ENCODE measurements at places on chromosomes 16 and 17. TPM values are rescaled to one million over a fixed set of nuclear protein-coding genes. Genes with fewer than 3 reads are reported as not detected.

SPDYE4 gene
- 0.43 TPM for polyA plus RNA-seq

CCL1 gene
- not detected for polyA plus RNA-seq

CCDC57 gene
- 29.8 TPM for polyA plus RNA-seq

GINS2 gene
- 20.4 TPM for polyA plus RNA-seq

CFAP97D1 gene
- 0.08 TPM for polyA plus RNA-seq

LRRC75A gene
- polyA plus RNA-seq, result 4.4 TPM

- DNase-seq, result peak; percentile 61
Measured at GRCh38 chr17:17780922-17781590, 55.7 kb downstream of the SREBF1 start.

- DNase-seq, result no peak
Measured at GRCh38 chr16:81713796-81714195, 65.3 kb upstream of the PLCG2 start.

GRCh38 chr16:7992616-7993015, 597.7 kb downstream of the TMEM114 start:
- no peak for DNase-seq

GRCh38 chr17:83107656-83108048, 28.2 kb downstream of the METRNL start:
- DNase-seq, result no peak

DNA sequence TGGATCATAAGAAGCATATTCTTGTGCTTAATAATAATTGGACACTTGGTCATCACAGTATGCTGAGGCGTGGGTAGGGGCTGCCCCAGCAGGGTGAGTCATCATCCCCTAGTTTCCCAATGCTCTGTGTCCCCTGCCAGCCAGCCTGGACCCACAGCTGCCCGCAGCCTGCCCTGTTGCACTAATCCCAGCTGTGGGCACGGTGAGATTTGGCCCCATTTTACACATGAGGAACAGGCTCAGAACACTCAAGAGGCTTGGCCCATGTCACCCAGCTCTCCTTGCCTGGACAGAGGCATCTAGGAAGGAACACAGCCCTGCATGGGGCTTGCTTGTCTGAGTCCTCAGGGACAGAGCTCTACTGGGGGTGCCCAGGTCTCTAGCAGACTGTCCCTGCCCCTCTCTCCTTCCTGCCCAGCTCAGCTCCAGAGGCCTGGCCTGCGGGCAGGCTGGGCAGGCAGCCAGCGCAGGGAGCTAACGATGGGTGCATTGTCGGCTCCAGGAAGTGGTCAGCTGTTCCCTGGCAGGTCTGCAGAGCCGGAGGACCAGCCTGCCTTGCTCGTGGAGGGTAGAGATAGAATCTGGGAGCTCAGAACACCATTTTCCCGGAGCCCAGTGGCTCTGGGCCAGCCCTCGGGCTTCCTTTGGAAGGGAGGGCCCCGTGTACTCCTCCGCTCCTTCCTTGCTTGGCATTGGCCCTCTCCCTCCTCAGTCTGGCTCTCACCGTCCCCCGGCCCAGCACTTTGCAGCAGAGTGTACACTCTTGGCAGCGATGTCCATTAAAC, 189.4 kb downstream of the RAB11FIP4 start:
- no peak for DNase-seq

GRCh38 chr17:46129302-46129701, 63.9 kb downstream of the KANSL1 start:
- DNase-seq, result no peak

GRCh38 chr17:41655611-41656111, 31.3 kb upstream of the KRT17 start:
- DNase-seq, result no peak

DNA sequence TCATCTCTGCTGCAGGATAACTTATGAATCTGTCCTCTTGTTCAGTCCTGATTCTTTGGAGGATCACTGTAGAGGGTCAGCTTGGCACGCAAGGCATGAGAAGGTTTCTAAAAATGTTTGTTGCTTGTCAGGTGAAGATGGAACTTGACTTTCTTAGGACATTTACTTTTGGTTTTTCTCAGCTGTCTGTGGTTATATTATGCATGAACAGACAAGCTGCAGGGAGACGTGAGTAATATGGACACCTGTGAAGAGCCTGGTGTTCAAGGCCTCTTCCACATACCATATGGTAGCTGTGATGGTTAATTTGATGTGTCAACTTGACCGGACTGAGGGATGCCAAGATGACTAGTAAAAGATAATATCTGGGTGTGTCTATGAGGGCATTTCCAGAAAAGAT, 270.2 kb upstream of the CPHXL start:
- DNase-seq, result no peak

DNA sequence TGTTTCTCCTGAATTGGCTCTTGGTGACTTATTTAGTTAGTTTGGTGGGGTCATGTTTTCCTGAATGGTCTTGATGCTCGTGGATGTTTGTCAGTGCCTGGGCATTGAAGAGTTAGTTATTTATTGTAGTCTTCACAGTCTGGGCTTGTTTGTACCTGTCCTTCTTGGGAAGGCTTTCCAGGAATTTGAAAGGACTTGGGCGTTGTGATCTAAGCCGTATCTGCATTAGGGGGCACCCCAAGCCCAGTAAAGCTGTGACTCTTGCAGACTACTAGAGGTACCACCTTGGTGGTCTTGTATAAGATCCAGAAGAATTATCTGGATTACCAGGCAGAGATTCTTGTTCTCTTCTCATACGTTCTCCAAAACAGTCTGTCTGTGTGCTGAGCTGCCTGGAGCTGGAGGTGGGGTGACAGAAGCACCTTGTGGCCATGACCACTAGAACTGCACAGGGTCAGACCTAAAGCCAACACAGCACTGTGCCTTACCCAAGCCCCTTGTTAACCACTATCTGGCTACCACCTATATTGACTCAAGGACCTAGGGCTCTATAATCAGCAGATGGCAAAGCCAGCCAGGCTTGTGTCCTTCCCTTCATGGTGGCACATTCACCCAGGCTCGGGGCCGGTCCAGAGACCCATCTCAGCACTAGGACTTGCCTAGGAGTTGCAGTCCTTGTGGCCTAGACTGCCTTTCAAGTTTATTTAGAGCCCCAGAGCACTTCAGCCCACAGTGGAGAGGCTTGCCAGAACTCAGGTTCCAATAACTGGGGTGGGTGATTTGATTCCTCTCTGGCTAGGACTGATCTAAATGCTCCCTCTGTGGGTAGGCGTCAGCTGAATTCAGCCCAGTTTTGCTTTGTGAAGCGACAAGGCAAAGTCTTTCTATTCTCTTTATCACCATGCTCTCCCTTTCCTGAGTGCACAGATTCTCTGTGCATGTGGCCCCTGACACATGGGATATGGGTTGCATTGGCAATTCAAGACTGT, 11.0 kb downstream of the RNF135 start:
- DNase-seq, result no peak

DNA sequence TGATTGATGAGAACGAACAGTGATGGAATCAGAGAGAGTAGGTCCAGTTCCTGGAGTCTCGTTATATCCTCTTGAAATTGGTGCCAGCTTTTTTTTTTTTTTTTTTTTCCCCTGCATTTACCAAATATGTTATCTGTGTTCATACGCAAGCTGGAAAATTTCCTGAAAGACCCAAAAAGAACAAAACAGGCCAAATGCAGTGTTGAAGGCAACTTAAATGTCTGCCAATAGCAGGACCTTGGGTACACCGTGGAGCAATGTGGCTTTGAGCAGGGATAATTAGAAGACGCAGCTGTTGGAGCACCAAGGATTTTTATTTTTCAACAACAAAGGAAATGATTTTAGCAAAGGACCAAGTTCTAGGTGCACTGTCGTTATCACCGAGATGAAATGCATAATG, 105.0 kb downstream of the ABCC6 start:
- DNase-seq, result no peak

DNA sequence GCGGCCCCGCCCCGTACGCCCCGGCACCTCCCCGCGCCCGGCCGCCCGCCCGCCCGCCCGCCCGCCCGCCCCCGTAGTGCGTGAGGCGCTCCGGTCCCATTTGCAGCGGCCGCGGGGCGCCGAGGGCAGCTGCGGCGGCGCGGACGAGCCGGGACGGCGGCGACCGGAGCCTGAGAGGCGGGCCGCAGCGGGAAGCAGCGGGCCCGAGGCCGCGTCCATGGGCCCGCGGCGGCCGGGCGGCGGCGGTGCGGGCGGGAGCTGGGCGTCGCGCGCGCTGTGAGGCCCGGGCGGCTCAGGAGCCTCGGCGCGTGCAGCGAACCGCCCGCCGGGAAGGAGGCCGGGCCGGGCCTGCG, at the start of gene MPRIP:
Gene MPRIP (plus strand): TSS at position 74 of the 353 bp plus-strand sequence. CDS start 392 bp downstream, outside the sequence.
- DNase-seq, result no peak

DNA sequence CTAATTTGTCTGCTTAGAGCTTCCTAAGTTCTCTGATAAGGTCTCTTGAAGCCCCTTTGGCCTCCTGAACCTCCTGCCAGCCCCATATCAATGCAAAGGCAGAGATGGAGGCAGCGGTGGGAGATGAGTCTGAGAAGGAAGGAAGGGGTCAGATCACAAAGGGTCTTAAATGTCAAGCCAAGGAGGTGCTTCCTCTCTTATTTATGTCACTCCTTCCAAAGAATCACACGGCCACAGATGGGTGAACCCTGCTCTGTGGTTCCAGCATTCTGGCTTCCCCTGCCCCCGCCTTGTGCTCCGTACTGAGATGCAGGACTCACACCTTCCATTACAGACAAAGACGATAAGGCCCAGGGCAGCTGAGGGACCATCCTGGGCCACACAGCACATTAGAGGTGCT, 96.3 kb downstream of the GSG1L start:
- DNase-seq, result no peak

GRCh38 chr17:74123350-74123749, 80.1 kb upstream of the RPL38 start:
- no peak for DNase-seq

GRCh38 chr17:72266112-72266775, 145.4 kb downstream of the SOX9 start:
- DNase-seq, result no peak

- no peak for DNase-seq
Measured at GRCh38 chr17:70716551-70716950, 547.2 kb downstream of the KCNJ2 start.

DNA sequence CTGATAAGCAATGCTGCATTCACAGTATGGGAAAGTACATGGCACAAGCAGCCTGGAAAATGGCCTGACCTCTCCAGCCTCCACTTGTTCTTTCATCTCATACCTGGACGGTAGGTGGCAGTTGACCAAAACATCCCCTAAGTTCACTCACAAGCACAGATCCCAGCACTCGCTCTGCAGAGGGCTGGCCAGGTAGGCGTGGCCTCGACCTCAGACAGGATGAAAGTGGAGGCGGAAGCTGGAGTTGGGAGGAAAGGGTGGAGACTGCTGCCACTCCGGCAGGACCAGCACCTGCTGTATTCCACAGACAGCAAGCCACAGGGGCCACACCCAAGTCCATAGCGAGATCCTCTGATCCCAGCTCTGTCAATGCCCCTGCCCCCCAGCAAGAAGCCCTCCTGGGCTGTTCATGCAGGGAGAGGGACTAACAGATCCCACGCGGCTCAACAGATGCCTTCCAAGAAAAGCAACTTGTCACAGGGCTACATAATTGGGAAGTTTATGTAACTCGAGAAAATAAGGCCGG, 31.3 kb downstream of the ZCCHC14 start:
- DNase-seq, result no peak

DNA sequence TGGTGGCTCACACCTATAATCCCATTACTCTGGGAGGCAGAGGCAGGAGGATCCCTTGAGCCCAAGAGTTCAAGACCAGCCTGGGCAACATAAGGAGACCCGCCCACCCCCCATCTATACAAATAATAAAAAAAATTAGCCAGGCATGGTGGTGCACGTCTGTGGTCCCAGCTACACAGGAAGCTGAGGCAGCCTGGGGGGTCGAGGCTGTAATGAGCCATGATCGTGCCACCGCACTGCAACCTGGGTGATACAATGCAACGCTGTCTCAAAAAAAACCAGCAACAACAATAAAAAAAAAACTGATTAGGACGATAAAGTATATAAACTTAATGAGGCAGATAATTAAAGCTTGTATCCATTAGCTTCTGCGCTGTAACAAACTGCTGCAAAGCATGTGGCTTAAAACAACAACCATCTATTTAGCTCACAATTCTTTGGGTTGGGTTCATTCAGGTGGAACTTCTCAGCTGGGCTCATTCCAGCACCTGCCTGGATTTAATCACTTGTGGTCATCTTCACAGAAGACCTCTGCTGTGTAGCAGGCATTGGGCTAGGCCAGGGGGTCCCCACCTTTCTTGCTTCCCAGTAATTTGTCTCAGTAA, 45.8 kb downstream of the LCMT1 start:
- peak; percentile 59 for DNase-seq

DNA sequence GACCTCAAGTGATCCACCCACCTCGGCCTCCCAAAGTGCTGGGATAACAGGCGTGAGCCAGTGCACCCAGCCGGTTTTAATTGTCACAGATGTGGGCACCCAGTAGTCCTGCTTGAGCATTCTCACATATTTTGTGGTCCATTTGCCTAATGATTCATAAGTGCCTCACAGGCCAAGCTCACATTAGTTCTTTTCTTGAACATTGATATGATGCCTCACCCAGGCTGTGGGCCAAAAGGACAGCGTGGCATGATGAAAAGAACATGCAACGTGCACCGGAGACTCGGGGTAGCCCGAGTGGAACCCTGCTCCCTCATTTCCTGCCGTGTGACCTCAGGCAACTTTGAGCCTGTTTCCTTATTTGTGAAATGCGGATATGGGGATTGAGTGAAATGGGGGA, 181.9 kb downstream of the SNX29 start:
- no peak for DNase-seq

- no peak for DNase-seq
Measured at GRCh38 chr17:47978324-47978723, 7.4 kb downstream of the CDK5RAP3 start.

GRCh38 chr16:87602821-87603683, 744 bp downstream of the JPH3 start:
- no peak for DNase-seq

DNA sequence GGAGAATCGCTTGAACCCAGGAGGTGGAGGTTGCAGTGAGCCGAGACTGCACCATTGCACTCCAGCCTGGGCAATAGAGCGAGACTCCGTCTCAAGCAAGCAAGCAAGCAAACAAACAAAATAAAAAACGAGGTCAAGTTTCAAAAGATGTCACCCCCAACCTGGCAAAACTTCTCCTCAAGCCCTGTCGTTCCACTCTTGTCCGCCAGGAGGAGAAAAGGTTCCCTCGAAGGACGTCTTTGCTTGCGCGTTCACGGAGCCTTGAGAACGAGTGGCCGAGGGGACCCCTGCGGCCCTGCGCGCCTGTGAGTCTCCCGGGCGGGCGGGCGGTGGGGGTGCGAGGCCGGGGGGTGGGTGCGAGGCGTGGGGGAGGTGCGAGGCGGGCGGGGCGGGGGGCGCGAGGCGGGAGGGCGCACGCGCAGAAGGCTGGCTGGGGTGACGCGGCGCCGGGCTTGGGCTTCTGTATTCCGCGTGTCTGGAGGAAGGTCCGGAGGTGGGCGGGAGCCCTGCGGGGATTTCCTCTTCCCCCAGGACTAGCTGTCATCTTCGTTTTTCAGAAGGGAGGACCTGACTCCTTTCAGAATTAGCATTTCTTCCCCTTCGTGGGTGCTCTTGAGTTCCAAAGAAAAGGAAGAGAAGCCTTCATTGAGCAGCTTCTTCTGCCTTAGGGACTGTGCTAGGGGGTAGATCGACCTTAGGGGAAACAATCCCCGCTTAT, 3.7 kb downstream of the SLC52A1 start:
- DNase-seq, result peak; percentile 53

All from left renal cortex interstitium (tissue), 4 donors.